NCI-H1092 treated with DMSO at 0.1 percent for 48 hours (cell line): ENCODE measurements at places on chromosomes 2 and 18.

DNA sequence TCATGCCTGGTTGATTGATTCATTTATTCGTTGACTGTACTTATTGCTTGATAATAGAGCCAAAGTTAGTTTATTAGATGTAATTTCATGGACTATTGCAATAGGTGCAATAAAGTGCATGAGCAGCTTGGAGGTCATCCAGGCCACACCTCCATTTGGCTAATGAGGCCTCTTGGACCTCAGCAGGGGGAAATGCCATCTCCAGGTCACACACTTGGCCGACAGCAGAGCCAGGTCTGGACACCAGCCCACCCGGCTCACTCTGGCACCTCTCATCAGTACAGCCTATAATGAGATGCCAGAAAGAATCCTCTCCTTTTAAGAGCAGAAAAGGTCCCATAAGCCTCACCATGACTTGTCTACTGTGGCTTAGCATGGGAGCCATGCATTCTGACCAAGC lies 71.2 kb upstream of the AFF3 start:
- no peak for DNase-seq

DNA sequence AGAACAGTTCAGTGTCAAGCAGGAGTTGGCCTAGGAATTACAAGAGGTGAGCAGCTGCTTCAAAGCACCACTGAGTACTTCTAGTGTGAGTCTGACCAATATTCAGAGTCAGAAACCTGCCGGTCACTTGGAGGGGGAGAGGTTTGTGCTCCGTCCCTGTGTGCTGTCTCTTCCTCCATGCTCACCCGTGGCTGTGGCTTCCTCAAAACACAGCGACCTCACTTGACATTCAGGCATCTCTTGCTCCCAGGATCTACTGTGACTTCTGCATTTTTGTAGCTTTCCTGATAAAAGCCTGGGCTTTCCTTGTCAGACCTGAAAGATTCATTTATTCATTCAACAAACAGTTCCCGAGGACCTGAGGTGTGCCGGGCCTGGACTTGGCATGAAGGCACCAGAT lies 32.9 kb downstream of the TPRKB start:
- no peak for DNase-seq

- peak; percentile 90 for DNase-seq
Observed at GRCh38 chr2:159614534-159615366, 1.6 kb downstream of the BAZ2B start.

DNA sequence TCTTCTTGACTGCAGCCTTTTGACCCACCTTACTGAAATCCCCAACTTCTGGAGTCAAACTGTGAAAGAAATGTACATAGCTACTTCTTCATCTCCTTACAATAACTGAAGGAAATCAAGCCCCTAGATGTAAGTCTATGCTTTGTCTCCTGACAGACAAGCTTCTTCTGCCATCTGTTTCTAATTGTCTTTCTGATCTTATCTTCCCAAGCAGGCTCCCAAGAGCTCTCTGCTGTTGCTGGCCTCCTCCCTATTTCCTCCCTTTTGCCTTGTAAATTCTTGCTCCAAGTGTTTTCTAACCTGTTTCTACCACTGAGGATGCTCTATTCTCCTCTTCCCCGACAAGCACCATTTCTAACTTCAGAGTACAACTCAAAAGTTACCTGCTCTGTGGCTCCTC lies 77.4 kb upstream of the OSR1 start:
- no peak for DNase-seq

GRCh38 chr2:1800716-1801388 lies 56.5 kb upstream of the PXDN start:
- DNase-seq = no peak

GRCh38 chr2:218896501-218897393 lies 16.1 kb downstream of the WNT10A start:
- peak; percentile 16 for DNase-seq

- DNase-seq = no peak
Observed at GRCh38 chr2:43224131-43224570, 2.3 kb downstream of the ZFP36L2 start.

DNA sequence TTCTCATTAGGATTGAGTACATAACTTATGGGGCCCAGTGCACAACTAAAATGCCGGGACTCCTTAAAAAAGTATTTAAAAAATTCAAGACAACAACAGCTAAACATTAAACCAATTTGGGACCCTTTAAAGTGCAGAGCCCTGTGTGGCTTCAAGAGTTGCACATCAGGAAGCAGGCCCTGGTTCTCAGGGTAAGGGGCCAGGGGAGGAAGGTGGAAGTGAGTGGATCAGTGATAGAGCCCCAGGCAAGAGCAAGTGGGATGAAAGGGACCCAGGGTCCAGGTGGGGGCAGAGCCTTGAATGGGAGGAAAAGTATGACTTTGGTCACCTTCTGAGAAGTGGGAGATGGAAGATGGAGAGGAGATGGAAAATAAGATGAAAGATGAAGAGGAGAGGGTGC lies 2.3 kb upstream of the FHOD3 start:
- no peak for DNase-seq

GRCh38 chr2:189662669-189663226 lies 1.5 kb downstream of the ASNSD1 start:
- DNase-seq = no peak

GRCh38 chr2:54042897-54043620 lies 72.3 kb upstream of the PSME4 start:
- DNase-seq = no peak

GRCh38 chr18:6352275-6352674 lies 62.4 kb downstream of the L3MBTL4 start:
- DNase-seq = no peak

GRCh38 chr2:5285872-5286769 lies 406.1 kb upstream of the SOX11 start:
- peak; percentile 1 for DNase-seq

- DNase-seq = peak; percentile 90
Observed at GRCh38 chr18:35344736-35345459, 678 bp upstream of the ZNF24 start.

DNA sequence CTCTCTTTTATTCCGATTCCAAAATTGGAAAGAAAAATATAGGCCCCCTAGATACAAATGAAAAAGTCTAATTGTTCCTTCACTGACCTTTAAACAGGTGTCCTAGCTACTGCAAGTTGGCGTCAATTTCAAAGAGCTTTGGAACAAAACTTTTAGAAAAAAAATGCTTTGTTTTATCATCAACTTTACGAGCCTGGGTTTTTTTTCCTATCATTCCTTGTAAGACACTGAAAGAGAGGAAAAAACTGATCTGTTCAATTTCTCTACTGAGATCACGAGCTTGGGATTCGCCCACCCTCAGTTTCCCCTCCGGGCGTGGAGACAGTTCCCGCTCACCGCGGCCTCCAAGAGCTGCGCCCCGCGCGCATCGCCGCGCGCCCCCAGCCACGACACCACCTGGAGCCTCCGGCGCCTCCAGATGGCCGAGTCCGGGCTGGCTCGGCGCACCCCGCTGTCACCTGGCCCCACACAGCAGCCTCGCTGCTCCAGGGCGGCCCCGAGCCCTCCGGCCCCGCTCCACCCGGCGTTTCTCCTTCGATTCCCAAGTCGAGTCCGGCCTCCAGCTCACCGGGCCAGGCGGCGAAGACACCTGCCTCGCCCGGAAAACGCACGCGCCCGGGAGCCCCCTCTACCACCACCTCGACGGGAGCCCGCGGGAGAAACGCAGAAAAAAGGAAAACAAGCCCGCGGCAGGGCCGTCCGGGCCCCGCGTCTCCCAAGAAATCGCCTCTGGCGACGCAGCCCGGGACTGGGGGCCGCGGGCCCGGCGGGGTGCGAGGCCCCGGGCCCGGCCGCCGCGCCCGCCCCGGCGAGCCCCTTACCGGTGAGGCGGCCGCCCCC lies 656 bp downstream of the TBC1D8 start:
- peak; percentile 12 for DNase-seq

- DNase-seq = no peak
Observed at GRCh38 chr2:26709323-26710110, 17.0 kb downstream of the KCNK3 start.

DNA sequence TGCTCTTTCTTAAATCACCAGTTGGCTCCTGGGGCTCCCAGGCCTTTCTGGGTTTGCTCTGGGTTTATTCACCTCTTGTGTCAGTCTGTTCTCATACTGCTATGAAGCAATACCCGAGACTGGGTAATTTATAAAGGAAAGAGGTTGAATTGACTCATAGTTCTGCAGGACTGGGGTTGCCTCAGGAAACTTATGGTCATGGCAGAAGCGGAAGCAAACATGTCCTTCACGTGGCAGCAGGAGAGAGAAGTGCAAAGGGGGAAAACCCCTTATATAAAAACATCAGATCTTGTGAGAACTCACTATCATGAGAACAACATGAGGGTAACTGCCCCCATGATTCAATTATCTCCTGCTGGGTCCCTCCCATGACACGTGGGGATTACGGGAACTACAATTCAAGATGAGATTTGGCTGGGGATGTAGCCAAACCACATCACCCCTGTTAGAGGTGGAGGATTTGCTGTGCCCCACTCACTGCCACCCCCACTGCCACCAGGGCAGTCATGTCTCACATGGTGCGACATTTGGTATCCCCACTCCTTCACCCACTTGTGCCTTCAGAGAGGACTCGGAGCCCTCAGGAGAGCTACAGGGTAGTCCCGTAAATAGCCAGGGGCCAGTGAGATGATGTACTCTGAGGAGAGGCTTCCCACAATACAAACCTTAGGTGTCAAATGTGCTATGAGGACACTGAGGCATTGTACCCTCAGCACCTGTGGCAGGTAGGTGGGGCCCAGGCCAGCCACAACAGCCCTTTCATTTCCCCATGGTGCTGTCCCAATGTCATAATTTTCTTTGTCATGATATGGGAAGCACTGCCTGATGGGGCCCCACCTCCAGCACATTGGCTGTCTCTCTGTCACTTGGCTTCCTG lies 35.7 kb downstream of the CDC42EP3 start:
- DNase-seq = no peak

DNA sequence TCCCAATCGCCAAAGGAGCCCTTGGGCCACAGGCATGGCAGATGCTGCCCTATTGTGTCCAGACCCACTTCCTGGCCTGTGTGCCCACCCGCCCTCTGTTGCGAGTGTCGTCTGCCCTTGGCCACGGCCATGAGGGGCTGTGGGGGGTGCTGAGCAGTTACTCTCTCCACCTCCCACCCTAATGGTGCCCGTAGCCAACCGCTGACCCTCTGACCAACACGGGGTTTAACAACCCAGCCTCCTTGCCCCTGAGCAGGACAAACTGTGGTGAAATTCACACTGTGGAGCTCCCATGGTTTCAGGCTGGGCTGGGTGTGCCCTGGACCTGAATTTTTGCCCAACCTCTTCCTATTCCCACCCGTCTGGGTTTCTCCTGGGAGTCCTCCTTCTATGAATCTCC lies 145.7 kb upstream of the HDAC4 start:
- DNase-seq = no peak

DNA sequence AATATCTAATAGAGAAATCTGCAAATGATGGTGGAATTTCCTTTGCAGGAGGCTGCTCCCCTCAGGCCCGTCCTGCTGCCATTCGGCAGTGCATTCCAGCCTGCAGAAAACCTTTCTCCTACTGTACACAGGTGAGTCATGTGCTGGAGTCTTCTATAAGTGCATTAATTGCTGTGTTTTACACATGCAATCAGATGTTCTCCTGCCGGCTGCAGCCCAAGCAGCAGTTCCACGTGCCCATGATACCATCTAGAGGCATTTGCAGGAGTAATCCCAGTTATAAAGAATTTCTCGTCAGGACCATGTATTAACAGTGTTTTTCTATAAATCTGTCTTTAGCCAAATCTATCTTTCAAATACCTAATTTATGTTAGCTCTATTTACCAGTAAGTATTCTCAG lies 304.7 kb upstream of the HNMT start:
- peak; percentile 32 for DNase-seq

GRCh38 chr2:166375195-166375735 lies 479 bp downstream of the SCN9A start:
- DNase-seq = peak; percentile 62

DNA sequence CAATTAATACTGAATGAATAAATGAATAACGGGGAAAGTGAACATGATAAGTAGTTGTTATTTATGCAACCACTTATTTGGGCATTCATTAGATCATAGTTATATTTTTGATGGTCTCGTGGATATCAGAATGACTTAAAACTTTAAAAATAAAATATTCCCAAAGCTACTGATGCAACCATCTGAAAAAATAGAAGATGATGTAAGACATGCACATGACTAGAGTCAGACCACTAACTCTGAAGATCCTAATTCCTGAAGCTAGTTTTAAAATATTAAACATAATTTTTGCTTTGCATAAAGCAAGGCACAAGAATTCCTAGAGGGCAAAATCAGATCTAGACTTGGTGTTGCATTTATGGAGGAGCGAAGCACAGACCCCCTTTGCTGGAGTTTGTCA lies 616.1 kb downstream of the IRS1 start:
- no peak for DNase-seq

DNA sequence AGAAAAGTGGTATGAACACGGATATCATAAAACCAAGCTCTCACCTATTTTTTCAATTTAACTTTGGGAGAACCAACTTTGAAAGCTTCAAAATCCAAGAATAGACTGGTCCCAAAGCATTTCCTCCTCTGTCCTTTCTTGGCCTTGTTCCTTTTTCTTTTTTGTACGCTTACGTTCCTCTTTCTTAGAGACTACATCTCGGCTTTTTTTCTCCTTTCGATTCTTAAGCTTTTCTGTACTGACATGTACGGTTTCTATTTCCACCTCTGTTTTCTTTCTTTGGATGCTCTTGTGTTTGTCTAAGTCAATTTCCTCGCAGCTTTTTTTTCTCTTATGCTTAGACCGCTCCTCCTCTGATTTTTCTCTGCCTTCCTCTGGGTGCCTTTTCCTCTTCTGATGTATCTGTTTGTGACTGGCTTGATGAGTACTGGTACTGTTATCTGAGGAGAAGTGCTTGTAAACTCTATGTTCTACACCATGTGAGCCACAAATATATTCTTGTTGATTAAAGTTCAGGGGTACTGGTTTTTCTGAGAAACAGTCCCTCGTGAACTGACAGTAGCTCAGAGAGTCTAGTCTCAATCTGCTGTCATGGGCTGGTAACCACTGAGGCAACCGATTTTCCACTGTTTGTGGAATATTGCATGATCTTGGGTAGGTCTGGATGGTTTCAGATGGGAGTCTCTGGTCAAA lies 11.5 kb upstream of the RNU2-63P start:
- DNase-seq = no peak

DNA sequence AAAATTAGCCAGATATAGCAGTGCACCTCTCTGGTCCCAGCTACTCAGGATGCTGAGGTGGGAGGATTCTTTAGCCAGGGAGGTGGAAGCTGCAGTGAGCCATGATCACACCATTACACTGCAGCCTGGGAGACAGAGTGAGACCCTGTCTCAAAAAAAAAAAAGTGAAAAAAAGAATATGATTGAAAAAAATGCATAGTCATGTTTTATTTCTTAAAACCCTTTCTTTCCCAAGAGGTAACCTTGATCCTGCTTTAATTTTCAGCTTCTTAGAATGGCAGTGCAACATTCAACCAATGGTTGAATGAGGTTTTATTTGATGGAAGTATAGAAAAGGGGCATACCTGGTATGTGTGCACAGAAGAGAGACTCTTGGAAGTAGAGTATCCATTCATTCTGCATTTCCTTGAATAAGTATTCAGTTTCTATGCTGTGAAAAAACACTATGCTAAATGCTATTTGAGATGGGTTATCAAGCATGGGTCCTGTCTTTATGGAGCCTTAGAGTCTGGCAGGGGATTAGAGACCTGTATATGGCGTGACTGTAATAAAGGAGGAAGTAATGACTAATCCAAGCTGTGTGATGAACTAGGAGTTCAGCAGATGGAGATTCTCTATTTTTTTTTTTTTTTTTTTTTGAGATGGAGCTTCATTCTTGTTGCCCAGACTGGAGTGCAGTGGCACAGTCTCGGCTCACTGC lies 146.3 kb downstream of the WDSUB1 start:
- DNase-seq = no peak

- DNase-seq = no peak
Observed at GRCh38 chr2:118250001-118250400, 161.7 kb downstream of the INSIG2 start.
